ENCODE measurements at places on chromosomes 13 and 19.
A peak's percentile ranks its signal among the peaks of the same experiment; 100 is the strongest.

- no peak for DNase-seq
Observed at GRCh38 chr19:595326-596262, 5.9 kb downstream of the HCN2 start.

DNA sequence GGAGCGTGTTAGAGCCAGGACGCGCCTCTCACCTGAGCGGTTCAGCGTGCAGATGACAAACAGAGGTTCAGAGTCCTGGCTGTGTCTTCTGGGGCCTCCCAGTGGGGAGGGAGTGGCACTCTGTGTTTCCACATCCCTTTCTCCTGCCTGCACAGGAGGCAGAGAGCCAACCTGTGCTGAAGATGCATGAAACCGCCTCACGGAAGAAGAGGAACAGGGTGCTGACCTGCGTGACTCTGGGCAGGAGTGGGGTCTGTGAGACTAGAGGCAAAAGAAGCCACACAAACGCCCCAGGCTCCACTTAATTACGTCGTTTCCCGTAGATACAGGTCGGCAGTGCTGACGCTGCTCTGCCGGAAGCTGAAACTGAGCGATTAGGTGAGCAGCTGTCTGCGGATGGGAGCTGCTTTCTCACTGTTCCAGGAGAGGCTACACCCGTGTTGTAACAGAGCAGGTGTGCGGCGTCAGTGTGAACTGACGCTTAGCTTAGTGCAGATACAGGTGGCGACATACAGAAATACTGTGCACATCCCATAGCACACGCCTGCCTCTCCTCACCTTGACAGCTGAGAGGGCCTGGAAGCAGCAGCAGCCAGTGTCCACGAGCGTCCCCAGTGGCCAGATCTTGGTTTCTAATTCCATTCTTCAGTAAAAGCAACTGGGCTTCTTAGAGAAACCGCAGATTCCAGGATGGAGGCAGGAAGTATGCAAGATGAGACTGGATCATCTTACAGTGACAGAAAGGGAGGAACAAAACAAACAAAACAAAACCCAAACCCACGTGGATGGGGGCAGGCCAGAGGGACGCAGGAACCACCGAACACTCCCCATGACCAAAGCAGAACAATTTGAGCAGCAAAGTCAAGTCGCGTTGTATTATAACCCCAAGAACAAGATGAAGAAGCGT lies 37.7 kb upstream of the MCF2L start:
- peak; percentile 84 for DNase-seq

- DNase-seq: no peak
Observed at GRCh38 chr19:1052349-1052975, 12.6 kb downstream of the ABCA7 start.

GRCh38 chr19:18763674-18764590 lies 27.2 kb downstream of the COMP start:
- peak; percentile 49 for DNase-seq

- DNase-seq: no peak
Observed at GRCh38 chr13:81001828-81002385, 661.0 kb upstream of the SPRY2 start.

DNA sequence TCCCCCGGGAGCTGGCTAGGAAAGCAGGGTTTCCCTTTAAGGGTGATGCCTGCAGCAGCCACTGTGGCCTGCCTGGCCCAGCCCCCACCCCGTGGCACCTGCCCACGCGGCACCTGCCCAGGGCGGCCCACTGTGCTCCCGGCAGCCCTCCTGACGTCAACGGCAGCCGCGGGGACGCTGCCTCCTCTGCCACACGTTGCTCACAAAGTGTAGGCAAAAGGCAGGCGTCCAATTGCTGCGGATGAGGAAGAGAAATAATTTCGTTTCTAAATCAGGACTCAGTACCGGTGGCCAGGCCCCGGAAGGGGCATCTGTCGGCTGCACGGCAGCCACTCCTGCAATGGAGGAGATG lies 122.3 kb downstream of the URI1 start:
- peak; percentile 70 for DNase-seq

DNA sequence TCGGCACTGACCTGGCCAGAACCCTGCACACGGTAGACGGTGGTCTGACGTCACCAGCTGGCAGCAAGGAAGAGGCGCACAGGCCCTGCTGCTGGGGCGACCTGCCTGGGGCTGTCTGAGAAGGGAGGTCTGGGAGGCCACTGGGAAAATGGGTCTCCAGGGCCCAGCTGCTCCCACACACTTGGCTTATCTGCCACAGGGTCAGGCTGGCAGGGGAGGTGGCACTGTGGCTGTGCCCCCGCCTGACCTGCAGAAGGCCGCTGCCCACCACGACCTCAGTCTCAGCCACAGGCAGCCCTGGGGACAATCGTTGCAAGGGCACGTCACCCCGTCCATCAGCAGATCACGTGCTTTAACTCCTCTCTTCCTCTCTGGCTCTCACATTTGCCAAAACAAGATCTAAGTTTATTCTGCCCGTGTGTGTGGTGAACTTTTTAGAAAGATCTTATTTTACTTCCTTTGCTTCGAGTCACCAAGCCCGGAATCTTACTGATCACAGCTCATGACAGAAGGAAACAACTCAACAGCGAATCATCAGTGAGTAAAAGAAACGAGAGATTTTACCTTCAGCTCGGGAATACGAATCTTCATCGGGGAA lies 45.2 kb upstream of the RANBP3 start:
- peak; percentile 13 for DNase-seq

DNA sequence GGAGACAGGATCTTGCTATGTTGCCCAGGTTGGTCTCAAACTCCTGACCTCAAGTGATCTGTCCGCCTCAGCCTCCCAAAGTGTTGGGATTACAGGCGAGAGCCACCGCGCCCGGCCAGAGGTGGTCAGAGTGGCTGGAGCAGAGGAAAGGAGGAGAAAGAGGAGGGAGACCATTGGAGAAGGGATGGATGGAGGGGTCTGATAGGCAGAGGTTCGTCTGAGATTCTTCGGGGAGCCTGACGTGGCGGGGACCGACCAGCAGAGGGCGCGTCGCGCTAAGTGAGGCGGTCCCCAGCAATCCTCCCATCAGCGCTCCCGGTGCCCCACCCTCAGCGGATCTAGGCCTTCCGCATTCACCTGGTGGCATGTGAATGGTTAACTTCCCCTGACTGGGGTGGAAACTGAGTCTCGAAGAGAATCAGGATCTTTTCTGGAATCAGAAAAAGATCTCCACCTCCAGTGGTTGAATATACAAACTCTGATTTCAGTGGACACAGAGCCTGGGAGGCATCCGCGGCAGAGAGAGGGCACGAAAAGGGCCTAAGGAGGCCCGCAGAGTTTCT lies 8.8 kb downstream of the GTPBP3 start:
- peak; percentile 75 for DNase-seq

DNA sequence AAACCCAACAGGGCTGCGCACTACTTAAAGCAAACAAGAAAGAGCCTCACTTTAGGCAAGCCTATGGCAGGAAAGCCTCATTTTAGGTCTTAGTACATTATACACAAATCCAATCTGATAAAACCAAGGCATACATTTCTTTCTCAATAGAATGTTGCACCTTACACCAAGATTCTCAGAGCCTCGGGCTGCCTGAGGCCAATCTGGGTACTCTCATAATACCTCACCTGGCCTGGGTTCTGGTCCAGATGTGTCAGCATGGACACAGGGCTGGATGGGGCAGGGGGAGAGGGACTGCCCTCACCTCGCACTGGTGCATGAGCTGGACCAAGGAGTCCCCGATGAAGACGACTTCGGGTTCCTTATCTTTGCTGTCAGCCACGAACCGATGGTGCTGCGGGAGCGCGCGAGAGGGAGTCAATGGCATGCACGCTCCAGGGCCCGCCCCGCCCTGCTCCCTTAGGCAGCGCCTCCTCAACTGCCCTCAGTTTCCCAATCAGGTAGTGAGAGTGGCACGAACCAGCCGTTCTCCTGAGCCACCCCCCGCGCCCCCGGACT lies at the start of gene PRR19:
Gene PRR19, plus strand, starts transcription at position 487 of the 558 bp plus-strand sequence. CDS start 7,453 bp downstream, outside the sequence.
- DNase-seq: no peak

- no peak for DNase-seq
Observed at GRCh38 chr13:110257408-110257807, 49.5 kb downstream of the COL4A1 start.

- DNase-seq: no peak
Observed at GRCh38 chr13:50303963-50304721, 288.9 kb downstream of the KCNRG start.

DNA sequence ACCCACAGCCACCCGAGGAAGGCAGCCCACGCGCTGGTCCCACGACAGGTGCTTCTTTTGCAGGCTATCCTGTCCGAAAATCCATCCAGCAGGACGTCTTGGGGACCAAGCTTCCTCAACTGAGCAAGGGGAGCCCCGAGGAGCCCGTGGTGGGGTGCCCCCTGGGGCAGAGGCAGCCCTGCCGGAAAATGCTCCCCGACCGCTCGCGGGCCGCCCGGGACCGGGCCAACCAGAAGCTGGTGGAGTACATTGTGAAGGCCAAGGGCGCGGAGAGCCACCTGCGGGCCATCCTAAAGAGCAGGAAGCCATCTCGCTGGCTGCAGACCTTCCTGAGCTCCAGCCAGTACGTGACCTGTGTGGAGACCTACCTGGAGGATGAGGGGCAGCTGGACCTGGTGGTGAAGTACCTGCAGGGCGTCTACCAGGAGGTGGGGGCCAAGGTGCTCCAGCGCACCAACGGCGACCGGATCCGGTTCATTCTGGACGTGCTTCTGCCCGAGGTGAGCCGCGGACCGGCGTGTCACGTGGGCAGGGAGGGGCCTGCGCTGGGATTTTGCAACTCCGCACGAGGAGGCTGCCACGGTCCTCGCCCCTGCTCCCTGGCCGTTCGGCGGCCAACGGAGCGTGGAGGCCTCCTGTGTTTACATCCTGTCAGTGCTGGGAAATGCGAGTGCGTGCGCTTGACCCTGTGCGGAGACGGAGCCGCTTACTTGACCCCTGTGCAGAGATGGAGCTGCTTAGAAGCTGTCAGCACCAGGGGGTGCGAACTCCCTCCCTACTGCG lies 12.9 kb upstream of the NDUFS7 start:
- no peak for DNase-seq

- DNase-seq: no peak
Observed at GRCh38 chr19:6228551-6229215, 51.1 kb downstream of the MLLT1 start.

DNA sequence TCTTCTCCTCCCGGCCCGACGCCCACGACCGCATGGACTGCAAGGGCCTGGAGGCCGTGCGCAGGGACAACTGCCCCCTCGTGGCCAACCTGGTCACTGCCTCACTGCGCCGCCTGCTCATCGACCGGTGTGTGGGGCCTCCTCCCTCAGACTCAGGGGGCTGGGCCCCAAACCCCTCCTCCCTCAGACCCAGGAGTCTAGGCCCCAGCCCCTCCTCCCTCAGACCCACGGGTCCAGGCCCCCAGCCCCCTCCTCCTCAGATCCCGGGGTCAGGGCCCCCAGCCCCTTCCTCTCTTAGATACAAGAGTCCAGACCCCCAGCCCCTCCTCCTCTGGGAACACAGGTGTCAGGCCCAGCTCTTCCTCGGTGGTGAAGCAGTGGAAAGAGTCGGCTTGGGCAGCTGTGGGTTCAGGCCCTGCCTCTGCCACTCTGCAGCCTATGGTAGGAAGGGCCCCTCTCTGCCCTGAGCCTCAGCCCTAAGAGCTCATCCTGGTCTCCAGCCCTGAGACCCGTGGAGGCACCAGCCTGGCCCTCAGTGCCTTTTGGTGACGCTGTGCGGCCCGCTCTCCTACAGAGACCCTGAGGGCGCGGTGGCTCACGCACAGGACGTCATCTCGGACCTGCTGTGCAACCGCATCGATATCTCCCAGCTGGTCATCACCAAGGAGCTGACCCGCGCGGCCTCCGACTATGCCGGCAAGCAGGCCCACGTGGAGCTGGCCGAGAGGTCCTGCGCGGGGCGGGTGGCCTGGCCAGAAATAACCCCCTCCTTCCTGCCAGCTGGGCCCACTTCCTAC lies 3.7 kb upstream of the SPIB start:
- DNase-seq: peak; percentile 53
